ENCODE measurements at places on chromosomes 2 and 18.
A peak's percentile ranks its signal among the peaks of the same experiment; 100 is the strongest.

- no peak for DNase-seq
These were observed 945.8 kb upstream of the CRIM1 start for GRCh38 chr2:35409762-35410161.

GRCh38 chr2:234164493-234165413, 114.3 kb downstream of the SPP2 start:
- no peak for DNase-seq

DNA sequence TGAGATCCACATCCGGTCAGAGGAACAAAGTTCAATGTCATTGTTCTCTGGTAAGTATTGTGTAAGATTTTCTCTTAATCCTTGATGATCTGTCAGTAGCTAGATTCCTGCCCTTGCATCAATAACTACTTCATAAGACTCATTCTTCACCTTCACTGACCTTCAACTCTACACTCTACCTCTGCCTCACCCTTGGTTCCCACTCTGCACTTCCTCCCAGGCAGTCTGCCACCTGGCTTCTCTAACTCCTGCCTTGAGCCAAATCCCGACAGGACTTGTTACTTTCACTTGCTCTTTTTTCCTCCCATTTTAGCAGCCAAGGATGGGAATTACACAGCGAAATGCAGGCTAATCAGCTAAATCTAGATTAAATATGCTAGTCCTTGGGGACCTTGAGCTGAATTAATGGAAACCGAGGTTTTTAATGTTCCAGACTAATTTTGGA, 190.7 kb downstream of the DLGAP1 start:
- DNase-seq: no peak

DNA sequence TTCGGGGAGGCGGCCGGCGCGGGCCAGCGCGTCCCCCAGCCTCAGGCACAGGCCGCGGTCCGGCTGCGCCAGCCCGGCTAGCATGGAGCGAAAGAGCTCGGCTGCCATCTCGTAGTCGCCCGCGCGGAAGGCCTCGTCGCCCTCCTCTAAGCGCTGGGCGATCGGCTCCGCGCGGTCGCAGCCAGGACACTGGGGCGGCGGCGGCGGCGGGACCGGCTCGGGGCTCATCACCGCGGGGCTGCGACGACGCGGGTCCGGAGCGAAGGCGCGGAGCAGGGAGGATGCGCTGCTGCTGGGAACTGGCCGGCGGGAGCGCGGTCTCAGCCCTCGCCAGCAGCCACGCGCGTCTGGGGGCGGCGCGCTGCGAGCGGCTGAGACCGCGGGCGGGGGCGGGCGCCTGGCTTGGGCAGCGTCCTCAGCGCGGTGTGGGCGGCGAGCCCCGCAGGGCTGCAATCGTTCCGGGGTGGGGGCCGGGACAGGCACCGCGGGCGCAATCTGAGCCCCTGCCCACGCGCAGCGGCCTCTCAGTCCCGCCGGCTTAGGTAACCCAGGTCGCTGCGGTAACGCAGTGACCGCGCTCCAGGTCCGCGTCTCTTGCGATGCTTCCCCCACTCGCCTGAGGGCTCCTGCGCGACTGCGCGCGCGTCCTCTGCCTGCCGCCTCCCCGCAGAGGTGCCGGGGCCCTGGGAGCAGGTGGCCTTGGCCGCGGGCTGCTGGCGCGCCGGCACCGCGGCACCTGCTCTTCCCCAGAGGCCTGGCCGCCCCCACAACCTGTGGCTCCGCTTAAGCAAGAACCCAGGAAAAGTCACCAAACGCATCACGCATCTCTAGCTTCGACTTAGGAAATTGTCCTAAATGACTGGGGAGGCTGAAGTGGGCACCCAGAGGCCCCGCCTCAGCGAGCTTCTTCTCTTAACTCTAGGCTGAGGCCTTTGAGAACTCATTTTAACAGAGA, at the start of gene LONRF2:
TSS of gene LONRF2 (minus strand) at position 636 of the 955 bp plus-strand sequence. CDS start at position 228, 408 bp downstream.
- peak; percentile 78 for DNase-seq

GRCh38 chr2:69390001-69390400, 3.0 kb upstream of the GFPT1 start:
- no peak for DNase-seq

- peak; percentile 3 for DNase-seq
These were observed 458.6 kb upstream of the FSIP2 start for GRCh38 chr2:185279999-185280398.

DNA sequence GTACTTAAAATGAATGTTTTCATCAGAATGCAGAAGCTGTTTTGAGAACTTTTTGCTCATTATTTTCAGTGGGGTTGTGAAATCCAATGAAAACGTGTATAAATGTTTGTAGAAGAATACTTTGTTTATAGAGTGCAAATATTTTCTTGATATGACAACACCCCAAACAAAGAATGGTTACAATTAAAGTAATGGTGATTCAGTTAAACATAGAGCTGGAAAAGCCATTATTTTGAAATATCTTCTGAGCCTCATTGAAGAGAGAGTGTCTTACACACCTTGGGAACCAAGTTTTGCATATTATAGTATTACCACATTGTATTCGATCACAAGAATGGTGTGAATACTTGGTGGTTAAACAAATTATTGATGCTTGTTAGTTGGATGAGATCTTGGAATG, 48.7 kb downstream of the SPTBN1 start:
- no peak for DNase-seq

DNA sequence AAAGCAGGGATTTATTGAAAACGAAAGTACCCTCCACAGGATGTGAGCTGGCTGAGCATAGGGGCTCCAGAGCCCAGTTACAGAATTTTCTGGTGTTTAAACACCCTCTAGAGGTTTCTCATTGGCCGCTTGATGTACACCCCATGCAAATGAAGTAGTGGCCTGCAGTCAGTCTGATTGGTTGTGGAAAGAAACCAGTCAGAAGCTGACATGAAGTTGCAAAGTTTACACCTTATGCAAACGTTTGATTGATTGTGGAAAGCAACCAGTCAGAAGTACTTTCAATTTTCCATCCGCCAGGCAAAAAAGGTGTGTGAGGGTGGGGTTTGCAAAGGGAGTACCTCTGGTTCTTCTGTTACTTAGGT, 62.3 kb downstream of the VWA3B start:
- peak; percentile 66 for DNase-seq

- DNase-seq: peak; percentile 70
These were observed 189.0 kb downstream of the RPIA start for GRCh38 chr2:88880441-88880953.

GRCh38 chr2:230674966-230675672, 37.5 kb upstream of the CAB39 start:
- DNase-seq: no peak

DNA sequence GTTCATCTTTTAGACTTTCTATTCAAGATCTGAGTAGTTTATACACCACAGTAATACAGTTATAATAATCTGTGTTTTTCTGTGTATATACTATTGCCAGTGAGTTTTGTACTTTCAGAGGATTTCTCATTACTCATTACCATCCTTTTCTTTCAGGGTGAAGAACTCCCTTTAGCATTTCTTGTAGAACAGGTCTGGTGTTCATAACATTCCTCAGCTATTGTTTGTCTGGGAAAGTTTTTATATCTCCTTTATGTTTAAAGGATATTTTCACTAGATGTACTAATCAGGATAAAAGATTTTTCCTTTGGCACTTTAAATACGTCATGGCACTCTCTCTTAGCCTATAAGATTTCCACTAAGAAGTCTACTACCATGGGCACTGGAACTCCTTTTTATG, 705.5 kb downstream of the SLC4A3 start:
- no peak for DNase-seq

GRCh38 chr2:218883491-218884490, 3.1 kb downstream of the WNT10A start:
- no peak for DNase-seq

DNA sequence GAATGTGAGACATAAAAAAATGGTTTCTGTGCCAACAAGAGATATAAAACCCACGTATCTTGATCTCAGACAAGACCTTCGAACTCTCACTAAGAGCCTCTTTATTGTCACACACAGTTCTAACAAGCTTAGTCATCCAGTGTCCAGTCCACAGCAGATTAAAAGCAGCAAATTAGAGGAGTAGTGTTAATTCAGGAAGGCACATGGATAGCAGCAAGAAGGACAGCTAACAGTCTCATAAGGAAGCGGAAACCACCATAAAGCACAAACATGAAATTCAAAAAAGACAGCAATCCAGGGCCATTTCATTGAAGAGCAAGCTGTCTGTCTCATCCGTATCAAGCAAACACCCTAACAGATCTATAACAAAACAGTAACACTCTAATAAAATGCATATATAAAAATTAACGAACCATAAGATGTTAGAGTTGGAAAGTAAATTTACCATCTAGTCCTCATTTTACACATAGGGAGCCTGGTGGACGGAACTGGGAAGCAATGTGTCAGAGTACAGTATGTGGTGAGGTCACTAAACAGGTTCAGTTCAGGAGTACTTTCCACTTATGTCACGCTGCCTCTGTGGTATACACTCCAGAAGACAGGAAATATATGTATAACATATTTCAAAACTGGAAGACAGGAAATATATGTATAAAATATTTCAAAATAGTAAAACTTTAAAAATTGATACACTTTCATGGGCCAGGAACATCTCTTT, 18.3 kb downstream of the AAK1 start:
- no peak for DNase-seq

- DNase-seq: no peak
These were observed 667 bp downstream of the REEP1 start for GRCh38 chr2:86336675-86337243.

DNA sequence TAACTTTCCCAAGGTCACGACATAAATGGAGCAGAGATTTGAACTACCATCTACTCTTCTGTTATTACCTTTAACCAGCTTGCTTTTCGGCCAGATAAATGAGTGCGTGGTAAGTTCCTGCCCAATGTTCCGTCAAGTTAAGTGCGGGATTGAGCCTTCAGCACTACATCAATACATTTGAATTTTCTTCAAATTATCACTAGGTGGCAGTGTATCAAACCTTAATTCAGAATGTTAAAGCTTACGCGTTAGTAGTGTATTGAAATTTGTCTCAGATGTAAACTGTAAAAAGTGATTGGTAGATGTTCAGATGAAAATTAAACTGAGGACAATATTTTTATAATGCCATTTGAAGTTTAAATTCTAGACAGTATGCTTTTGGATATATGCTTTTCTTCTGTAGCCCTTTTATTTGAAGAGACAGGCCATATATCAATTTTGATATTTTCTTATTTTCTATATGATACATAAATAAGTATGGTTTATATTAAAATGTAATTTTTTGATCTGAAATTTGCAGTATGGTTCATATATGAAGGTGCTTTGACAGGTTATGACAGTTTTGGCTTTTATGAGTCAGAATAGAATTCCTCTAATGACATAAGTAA, 681.3 kb downstream of the ADCYAP1 start:
- peak; percentile 45 for DNase-seq

DNA sequence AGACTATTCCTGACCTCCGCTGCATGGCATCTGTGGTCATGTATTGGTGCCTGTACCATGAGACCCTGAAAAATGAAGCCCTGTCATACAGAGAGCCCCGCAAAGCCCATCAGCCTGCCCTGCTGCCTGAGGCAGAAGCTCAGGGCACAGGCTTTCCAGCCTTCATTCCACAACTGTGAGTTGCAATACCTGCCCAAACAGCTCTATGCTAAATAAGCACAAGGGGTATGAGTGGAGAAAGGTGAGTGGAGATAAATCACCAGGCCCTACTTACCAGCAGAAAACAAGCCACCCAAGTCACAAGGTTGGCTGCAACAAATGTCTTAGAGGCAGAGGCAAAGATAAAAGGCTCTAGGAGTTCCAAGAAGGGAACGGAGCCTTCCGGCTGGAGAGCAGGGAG, 277.4 kb downstream of the TNS1 start:
- DNase-seq: no peak

DNA sequence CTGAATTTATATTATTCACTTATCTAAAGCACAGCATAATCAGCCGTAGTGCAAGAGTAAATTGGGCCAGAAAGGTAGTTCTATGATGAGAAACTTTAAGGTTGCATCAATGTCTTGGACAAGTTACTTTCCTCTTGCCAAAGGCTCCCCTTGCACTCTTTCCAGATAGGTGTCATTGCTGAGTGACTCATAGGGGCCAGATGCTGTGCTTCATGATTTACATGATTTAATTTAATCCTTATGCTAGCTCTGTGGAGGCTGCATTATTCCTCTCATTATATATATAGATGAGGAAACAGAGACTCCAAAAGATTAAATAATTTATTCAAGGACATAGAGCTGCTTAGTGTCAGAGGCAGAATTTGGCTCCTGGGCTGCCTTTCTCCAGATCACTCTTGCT, 5.0 kb downstream of the CFAP221 start:
- no peak for DNase-seq

DNA sequence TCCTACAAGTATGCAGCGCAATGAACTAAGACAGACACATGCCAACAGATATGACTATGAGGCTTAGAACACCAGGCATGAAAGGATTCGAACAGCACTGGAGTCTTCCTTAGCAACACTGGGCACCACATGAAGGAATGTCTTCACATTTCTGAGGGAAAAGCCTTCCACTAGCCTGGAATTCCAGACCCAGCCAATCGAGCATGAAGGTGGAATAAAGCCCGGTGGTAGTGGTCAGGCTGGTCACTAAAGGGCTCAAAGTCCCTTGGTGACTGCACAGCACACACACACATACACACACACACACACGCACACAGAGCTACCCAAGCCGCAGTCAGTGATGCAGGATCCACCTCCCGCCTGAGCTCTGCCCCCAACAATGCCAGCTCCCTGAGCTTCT, 19.7 kb upstream of the SFXN5 start:
- DNase-seq: no peak

DNA sequence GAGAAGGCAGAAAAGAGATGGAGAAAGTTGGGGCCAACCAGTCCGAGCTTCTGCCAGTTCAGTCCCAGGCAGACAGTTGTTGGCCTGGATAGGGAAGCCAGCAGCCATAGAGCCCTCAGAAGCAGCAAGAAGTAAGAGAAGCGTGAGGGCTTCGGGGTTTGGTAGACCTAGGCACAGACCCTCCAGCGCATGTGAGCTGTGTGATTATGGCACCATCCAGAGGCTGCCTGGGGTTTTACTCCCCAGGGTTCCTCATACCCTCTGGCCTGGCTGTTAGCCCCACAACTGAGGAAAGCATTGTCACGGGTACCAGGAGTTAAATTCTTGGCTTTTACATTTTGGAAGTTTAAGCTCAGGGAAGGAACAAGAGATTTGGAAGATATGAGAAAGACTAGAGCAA, 93.7 kb upstream of the RAB6C start:
- DNase-seq: no peak

DNA sequence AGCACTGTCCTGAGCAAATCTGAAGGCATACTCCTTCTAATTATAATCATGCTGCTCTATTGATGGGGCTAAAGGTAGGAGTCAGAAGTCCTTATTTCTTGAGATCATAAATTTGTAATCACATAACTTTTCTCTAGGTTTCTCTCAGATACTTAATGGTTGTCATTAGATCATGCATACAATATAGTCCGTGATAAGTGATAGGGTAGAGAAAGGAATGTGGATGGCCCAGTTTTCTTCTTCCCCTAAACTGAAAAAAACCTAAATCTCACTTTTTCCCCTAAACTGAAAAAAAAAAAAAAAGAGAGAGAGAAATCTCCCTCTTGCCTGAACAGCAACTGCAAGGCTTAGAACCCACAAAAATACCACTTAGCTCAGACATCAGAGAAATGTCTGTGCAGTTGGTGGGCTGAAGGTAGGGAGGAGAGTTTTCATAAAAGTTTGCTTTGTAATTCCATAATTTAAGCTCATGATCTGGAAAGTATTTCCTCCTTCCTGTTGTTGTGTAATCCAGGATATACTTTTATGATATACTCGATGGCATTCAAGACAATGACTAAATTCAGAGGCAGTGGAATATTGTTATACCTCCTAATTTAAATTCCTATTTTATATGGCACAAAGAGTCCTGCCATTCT, 79.3 kb upstream of the ITPRID2 start:
- DNase-seq: no peak

All from COR-L47 (cell line).